ENCODE measurements at places on chromosomes 5 and 9. TPM values are rescaled to one million over a fixed set of nuclear protein-coding genes. Genes with fewer than 3 reads are reported as not detected.

- DNase-seq: no peak
Observed at GRCh38 chr5:178832618-178833201, 27.0 kb upstream of the ZNF354B start.

- DNase-seq: no peak
Observed at GRCh38 chr5:67963789-67964519, 251.6 kb upstream of the PIK3R1 start.

- DNase-seq: no peak
Observed at GRCh38 chr9:77802515-77803293, 154.6 kb upstream of the GNA14 start.

GRCh38 chr5:104859437-104859836, 1296.8 kb upstream of the NUDT12 start:
- DNase-seq: no peak

DNA sequence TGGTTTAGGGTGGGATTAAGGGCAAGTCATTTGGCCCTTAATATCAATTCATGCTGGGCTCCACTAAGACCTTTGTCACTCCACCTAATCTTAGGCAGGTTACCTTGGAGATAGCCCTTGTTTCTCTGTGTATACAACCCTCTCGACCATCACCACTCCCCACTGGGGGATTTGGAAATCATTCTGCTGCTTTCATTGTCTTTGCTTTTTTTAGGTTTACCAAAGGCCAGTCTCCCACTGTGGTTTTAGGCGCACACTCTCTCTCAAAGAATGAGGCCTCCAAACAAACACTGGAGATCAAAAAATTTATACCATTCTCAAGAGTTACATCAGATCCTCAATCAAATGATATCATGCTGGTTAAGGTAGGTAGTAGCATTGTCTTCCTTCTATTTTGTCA, 6.2 kb downstream of the GZMK start:
- DNase-seq: no peak

- DNase-seq: no peak
Observed at GRCh38 chr9:93968451-93969327, 13.5 kb upstream of the BARX1 start.

DNA sequence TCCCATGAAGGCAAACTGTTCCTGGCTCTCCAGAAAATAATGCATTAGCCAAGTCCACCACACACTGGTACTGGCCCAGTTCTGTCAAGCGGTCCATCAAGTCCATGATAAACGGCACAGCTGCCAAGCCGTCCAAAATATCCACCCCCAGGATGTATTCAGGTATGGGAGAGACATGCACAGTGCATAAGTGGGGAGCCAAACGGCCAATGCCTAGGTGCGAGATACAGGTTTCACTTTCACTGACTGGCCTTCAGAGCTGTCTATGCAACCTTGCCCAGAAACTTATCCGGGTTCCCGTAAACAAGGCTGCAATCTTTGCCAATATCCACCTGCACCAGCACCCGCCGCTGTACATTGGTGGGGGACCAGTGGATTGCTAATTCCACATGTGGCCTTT, 795.8 kb downstream of the EFNA5 start:
- no peak for DNase-seq

GRCh38 chr5:2374703-2375102, 376.8 kb downstream of the IRX2 start:
- DNase-seq: no peak

DNA sequence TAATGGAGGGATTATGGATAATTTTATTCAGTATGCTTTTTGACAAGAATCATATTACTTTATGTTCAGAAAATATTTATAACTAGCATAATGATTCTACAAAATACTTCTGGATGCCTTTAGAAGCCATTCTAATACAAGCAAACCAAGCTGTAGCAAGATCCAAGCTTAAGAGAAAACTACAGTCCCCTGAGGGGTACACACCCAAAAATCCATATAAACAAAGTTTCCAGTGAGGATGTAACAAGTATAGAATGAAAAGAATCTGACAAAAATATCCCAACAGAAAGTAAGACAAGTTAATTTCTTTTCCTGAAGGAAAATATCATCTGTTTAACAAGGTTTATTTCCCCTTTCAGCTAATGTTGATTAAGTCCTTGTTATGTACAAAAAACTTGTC, 53.9 kb downstream of the MLLT3 start:
- DNase-seq: no peak

GRCh38 chr5:131759704-131760103, 37.1 kb downstream of the FNIP1 start:
- DNase-seq: no peak

DNA sequence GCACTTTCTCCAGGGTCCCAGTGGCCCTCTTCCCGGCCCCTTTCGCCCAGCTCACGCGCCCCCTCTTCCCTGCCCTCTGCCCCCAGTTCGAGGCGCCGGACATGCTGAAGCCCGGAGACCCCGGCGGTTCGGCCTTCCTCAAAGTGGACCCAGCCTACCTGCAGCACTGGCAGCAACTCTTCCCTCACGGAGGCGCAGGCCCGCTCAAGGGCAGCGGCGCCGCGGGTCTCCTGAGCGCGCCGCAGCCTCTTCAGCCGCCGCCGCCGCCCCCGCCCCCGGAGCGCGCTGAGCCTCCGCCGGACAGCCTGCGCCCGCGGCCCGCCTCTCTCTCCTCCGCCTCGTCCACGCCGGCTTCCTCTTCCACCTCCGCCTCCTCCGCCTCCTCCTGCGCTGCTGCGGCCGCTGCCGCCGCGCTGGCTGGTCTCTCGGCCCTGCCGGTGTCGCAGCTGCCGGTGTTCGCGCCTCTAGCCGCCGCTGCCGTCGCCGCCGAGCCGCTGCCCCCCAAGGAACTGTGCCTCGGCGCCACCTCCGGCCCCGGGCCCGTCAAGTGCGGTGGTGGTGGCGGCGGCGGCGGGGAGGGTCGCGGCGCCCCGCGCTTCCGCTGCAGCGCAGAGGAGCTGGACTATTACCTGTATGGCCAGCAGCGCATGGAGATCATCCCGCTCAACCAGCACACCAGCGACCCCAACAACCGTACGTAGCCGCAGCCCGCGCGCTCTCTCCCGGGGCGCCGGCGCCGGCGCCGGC, 1.0 kb downstream of the PRDM6 start:
- DNase-seq: no peak

- DNase-seq: no peak
Observed at GRCh38 chr5:118211606-118212005, 776.7 kb downstream of the DTWD2 start.

Gene NXNL2
- total RNA-seq: 0.31 TPM

Gene MACIR
- total RNA-seq: 14.0 TPM

Gene PCDHB15
- 8.3 TPM for total RNA-seq

Gene MACROH2A1
- total RNA-seq: 319 TPM

Gene IFNA13
- total RNA-seq: not detected

Gene PTPRD
- 124 TPM for total RNA-seq

Data from progenitor cell of endocrine pancreas (in vitro differentiated cells).